ENCODE measurements at places on chromosomes 11 and 22.

- no peak for DNase-seq
Observed at GRCh38 chr22:32417906-32418305, 5.9 kb upstream of the RTCB start.

- DNase-seq = no peak
Observed at GRCh38 chr11:117199053-117199915, at the start of gene TAGLN. TAGLN (plus strand) TSS chr11:117199370; CDS start chr11:117203014, 3,644 bp downstream.

DNA sequence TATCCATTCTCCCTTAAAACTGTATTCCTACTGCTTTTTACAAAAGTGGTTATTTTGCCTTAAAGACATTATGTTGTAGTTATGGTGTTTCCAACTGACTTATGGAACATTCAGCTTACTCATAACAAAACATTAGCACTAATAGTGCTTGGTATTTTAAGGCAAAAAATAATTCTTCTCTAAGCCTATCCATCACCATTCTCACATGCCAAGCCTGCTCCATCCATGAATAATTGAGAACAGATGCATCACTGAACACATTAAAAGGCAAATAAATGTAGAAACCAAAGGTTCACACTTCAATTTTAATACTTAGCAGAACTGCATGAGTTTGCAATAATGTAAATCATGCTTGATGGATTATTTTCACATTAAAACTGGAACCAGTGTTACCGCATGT is 42.3 kb upstream of the DDI1 start:
- no peak for DNase-seq

DNA sequence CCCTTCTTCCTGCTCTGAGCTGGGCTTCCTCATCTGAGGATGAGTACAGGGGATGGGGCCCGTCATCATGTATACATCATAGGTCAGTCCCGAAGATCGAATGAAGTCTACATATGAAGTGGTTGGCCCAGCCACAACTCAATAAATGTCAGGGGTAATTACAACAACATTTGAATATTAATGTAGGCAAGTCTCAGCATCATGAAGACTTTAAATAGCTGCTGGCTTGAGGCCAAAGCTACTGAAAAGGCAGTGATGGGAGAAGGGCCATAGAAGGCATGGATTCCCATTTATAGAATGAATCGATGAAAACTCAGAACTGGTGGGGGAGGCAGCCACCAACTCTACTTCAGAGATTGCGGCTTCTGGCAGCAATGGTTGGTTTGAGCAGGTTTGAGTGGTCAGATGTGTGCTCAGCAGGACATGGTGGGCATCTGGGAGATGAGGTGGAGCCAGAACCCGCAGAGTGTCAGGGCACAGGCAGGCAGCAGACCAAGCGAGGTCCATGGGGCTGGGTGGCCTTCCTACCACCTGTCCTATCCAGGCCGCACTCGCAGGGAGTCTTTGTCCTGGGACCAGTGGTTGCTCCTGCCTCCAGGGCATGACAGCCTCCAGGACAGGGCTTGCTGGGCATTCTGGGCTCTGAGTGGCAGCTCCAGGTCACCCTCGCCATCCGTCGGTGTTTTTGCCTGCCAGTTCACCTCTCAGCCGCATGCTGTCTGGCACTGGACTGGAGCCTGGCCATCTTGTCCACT is 919.1 kb downstream of the TBC1D22A start:
- no peak for DNase-seq

- no peak for DNase-seq
Observed at GRCh38 chr22:20439556-20439927, 1.9 kb upstream of the SCARF2 start.

- DNase-seq = no peak
Observed at GRCh38 chr11:61186504-61186903, 16.8 kb upstream of the PGA3 start.

GRCh38 chr22:43313244-43313889 is 29.8 kb downstream of the SCUBE1 start:
- DNase-seq = no peak

- no peak for DNase-seq
Observed at GRCh38 chr22:34333285-34333684, 413.0 kb upstream of the LARGE1 start.

DNA sequence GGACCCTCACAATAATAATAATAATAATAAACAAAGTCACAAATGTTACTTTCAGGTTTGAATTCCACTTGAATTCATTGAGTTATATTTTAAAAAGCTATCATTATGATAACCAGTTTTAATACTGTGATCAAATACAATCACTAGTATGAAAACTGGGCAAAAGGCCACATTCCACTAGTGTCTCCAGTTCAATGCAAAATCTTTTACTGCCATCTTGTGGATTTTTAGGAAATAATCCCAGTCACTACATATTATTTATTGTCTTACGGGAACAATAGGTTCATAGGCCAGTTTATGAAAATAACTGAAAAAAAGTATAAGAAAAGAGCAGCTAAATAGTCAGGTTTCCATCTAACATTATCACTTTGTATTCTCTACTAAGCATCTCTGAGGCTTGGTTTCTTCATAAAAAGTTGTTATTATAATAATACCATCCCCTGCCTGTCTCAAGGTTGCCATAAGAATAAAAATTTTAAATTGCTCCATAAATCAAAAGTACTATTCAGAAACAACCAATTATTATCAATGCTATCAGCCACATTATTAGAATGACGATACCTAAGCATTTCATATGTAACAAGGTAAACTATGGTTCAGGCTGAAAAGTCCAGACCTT is 533.9 kb upstream of the CCDC90B start:
- peak; percentile 90 for DNase-seq

- DNase-seq = no peak
Observed at GRCh38 chr11:79897896-79898295, 457.1 kb upstream of the TENM4 start.

DNA sequence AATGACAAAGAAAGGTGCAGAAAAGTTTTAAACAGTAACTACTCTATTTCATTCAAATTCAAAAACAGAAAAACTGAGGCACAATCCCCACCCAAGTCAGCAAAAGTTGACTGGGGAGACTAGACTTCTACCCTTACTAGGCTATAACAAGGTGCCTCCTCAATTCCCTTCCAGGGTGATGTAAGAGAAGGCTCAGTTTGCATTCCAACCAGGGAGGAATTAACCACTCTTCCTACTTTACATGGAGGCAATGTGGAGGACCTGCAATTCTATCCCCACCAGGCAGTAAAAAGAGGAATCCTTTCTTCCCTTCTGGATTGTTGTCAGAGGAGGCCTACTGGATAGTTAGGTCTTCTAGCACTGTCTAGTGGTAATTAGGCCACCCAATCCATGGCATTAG is 26.1 kb downstream of the TYR start:
- DNase-seq = no peak

DNA sequence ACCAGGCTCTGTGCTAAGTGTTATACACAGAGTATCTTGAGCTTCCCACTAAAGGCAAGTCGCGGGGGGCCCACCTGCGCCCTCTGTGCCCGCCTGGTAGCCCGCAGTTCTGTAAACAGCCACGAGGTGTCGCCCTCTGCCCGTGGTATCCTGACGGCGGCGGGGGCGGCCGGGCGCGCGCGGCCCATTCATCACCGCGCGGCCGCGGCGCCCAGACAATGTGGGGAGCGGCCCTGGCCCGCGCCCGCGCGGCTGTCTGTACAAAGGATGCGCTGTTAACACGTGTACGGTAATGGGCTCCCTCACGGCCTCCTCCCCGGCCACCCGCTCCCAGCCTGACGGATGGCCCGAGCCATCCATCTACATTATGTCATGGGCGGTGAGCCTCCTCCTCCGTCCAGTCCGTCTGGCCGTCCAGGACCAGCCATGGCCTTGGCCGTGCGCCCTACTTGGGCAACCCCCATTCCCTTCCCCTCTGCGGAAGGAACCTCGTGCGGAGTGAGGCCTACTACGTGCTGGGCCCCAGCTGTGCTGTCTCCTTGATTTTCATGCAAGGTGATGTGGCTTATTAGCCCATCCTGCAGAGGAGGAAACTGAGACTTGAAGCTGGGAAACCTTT is 99.4 kb downstream of the MIAT start:
- DNase-seq = peak; percentile 12

- no peak for DNase-seq
Observed at GRCh38 chr11:10338287-10338686, 33.4 kb downstream of the ADM start.

GRCh38 chr11:5581014-5581413 is 337 bp downstream of the OR52B6 start:
- peak; percentile 85 for DNase-seq
